ENCODE measurements at places on chromosomes 3 and 15.

GRCh38 chr3:23002836-23003732 lies 200.0 kb upstream of the UBE2E2 start:
- no peak for DNase-seq

- no peak for DNase-seq
Measured at GRCh38 chr3:66709532-66709931, 208.7 kb upstream of the LRIG1 start.

DNA sequence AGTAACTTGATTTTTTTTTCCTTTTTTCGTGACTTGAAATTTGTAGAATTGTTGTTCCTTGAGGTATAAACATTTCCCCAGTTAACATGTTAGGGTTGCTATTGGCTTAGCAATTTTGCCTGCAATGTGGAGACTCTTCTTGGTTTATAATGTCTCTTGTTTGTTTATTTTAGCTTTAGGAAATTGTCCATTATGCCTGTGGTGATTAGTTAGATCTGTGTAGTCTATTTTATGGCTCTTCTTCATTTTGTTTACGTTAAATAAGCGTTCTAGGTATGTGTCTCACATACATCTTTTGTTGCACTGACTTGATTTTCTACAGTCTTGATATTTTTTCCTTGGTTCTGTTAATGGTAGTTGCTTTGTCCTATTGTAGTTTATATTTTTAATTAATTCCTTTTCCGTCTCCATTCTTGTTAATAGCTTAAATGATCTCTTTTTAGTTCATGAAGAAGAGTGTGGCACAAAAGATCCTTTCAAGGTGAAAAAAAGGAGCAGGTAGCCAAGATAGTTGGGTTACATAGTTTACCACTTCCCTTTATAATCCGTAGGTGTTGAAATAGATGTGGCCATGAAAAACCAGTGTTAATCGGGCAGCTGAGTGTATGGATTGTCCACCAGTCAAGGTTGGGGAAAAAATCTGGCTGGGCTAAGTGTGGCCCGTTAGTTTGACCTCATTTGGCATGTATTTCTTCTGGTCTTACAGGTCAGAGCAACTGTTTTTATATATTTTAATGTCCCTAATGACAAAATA lies 12.1 kb downstream of the IQGAP1 start:
- no peak for DNase-seq

DNA sequence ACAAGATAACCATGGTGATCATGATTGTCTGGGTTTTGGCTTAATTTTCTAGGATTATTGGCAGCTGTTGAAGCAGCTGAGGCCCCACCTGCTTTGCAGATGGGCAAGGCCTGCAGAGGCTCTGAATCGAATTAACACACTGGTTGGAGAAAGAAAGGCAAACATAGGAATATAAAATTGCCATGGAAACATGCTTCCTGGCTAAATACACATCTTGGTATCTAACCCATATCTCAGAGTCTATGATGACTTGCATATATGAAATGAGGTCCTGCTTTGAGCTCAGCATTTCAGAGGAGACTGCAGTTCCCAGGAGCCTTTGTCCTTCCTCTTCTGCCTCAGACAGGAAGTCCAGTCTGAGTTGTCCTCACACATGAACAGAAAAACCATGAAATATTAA lies 24.3 kb upstream of the SV2B start:
- no peak for DNase-seq

GRCh38 chr3:18489939-18490338 lies 64.8 kb upstream of the SATB1 start:
- DNase-seq = no peak

GRCh38 chr3:12671120-12671450 lies 7.2 kb upstream of the RAF1 start:
- DNase-seq = no peak

DNA sequence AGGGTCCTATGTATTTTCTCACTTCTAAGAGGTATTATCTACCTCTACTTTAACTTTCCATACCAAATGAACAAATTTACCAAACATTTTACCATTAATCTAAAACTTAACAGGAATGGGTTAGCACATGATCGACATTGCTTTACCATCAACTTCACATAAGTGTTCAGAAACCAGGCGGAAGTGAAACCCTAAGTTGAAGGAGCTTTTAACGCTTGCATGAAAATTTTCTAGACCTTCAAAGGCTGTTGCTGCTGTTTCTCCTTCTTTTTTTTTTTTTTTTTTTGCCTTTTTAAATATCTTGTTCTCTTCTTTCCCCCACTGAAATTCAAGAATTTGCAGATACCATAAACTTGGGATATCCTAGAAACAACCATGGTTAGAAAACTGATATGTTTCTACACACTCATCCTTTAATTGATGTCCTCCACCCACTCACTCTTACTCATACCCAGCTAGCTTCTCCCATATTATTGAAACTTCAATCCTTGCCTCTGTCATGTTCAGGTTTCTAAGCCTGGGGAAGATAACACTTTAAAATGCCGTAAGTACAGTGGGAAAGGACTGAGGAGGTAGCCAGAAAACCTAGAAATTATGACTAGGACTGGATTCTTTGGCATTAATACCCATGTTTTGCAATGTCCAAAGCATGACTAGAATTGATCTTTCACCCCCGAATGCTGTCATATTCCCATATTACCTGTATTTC lies 24.7 kb downstream of the MYO5A start:
- no peak for DNase-seq

DNA sequence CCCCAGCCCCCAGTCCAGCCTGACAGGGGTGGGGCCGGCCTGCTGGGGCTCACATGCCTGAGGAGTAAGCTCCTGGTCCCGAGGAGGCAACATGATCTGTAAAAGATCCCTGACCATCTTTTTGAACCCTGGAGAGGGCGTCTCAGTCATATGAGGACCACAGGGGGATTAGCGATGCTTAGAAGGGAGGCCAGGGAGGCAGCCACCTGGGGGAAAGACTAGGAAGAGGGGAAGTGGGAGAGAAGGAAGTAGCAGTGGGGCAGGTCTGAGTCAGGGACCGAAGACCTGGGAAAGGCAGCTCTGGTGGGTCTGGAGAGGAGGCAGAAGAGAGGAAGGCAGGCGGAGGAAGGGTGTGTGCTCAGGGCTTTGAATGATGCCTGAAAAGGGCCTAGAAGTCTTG lies 18.9 kb downstream of the PIF1 start:
- no peak for DNase-seq

DNA sequence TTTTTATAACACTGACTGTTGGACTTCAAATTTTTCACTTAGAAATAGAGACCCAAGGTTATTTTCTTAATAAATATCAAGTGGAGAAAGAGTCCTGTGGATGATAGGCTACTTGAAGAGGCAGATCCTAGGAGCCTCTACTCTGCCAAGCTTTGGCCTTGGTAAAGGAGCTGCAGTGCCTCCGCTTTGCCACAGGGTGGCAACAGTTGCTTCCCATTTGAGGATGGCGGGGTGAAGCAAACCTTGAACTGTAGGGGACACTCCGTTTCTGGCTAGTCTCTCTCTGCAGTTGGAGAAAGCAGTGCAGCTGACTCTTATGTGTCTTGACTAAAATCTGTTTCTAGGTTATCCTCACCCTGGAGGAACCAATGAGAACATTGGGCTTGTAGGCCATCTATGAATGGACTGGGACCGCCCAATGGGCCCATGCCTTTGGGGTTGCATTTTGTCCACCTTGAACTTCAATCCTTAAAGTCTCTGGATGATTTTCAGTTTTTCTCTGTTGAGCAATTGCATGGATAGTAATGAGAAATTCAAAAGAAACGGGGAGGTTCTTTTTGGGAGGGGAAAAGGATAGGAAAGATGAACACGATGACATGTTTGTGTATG lies 9.8 kb downstream of the SCG5 start:
- DNase-seq = peak; percentile 39

DNA sequence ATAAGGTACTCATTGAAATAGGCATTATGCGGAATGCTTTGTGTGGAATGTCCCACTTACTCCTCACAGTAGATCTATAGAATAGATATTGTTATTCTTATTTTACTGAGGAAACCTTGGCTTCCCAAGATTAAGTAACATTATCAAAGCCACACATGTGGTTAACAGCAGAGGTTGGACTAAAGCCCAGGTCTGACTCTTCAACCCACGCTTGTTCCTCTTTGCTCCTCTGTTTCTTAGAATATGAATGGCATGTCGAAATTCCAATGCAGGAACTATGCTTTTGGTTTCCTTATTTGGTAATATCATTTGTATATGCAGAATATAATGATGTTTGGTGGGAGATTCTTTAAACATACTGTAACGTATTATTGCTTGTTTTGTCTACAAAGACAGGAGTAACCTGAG lies 818.8 kb upstream of the LMCD1 start:
- no peak for DNase-seq

GRCh38 chr3:31932990-31933389 lies 48.1 kb downstream of the OSBPL10 start:
- DNase-seq = no peak
